IMR-90 (cell line): ENCODE measurements at places on chromosomes 3 and 15. TPM values are rescaled to one million over a fixed set of nuclear protein-coding genes. Genes with fewer than 3 reads are reported as not detected.

ULK3 gene
- 8.6 and 11.8 TPM in 2 replicates for total RNA-seq

DNA sequence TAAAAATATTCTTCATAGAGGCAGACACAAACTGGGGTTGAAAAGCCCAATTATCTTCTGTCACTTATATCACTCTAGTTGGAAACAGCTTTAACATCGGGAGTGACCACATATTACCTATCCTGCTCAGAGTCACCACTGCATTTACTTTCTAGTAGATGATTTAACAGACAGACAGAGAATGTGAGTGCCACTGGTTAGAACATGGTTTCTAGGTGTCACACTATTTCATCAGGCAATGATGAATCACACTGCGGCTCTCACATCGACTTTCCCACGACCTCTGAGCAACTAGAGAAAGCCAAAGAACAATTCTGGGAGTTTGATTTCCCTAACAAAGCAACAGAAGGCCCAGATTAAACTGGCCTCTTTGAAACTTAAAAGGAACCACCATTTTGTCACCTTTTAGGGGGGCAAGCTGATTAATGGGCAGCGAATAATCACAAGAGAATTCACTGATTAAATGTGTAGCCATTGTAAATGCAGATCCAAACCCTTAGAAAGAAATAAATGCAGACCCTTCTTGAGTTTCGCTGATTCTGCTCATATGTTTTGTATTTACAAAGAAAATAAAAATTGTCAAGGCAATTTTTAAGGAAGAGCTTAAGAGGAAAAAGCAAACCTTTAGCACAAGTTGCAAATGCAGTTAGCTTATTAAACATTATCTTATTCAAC lies 112.6 kb upstream of the KBTBD8 start:
- no peaks in the 10 kb centered on the region for H3K36me3 ChIP-seq
- no peaks in the 10 kb centered on the region for H3K4me1 ChIP-seq
- DNase-seq, result peak; percentile 11
- H3K27ac ChIP-seq, result no peak overlapping the region
- no peaks in the 10 kb centered on the region; the same call in none of the 2 replicates for H3K27me3 ChIP-seq

- H3K4me3 ChIP-seq, result no peak overlapping the region
- DNase-seq, result no peak
- peaks cover 4% of the 10 kb centered on the region; the same call in 1 of the 2 replicates for H3K4me1 ChIP-seq
- no peak overlapping the region for H3K27ac ChIP-seq
- peaks cover 30% of the 10 kb centered on the region for H3K27me3 ChIP-seq
- H3K36me3 ChIP-seq, result no peaks in the 10 kb centered on the region
These were observed 6.1 kb downstream of the IL17RD start for GRCh38 chr3:57158813-57159738.

DNA sequence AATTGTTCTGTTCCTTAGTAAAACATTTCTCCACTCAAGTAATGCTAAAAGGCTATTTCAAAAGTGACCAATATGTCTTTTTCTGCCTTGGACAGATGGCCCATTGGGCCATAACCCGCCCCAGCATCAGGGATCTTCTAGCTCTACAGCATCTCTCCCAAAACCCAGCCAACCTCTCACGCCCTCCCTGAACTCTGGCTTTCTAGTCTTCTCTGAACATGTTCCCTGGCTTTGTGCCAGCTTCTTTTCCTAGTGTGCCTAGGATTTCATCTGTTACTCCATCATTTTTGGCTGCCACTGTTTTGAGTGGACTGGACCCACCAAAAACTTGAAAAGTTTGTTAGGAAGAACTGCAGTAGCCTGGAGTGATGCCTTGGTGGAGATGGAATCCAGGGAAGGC lies 30.7 kb downstream of the TRPM1 start:
- H3K36me3 ChIP-seq, result no peaks in the 10 kb centered on the region
- DNase-seq, result no peak
- H3K27ac ChIP-seq, result no peak overlapping the region
- H3K4me3 ChIP-seq, result no peak overlapping the region
- peaks cover 4% of the 10 kb centered on the region for H3K4me1 ChIP-seq

DNA sequence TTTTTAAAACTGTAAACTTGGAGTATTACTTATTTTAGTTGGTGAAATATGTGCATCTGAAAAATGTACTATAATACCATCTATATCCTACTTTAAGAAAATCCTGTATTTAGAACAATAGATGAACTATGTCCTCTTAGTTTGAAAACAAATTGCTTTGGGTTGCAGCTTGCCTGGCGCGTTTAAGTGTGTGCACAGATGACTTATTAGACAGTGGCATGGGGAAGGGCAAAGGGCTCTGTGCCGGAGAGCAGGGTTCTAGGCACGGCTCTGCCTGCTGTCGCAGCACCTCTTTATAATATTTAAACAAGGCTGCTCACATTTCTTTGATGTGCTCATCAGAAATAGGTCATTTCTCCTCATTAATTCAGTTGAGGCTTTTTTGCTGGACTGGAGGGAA lies 10.0 kb downstream of the PXK start:
- no peak for DNase-seq
- peaks cover 5% of the 10 kb centered on the region; the same call in 1 of the 2 replicates for H3K36me3 ChIP-seq
- peaks cover 10% of the 10 kb centered on the region for H3K4me1 ChIP-seq
- no peaks in the 10 kb centered on the region for H3K27me3 ChIP-seq
- H3K27ac ChIP-seq, result no peak overlapping the region

SERPINI1 gene
- 0.36 and 1.1 TPM in 2 replicates for total RNA-seq

DNA sequence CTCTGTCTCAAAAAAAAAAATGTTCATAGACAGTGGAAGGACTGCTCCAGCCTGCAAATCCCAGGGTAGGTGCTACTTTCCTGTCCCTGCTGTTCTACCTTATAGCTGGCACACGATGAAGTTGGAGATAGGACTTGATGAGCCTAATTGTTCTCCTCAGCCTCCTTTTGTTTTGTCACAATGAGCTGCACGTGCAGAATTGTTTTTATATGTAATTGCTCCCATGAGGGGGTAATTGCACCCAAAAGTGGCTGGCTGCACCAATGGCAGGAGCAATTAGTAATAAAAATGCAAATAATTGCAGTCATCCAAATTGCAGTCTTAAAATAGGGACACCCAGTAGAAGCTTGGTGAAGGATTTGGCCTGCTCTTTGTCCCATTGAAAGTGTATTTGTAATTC lies 63.0 kb upstream of the PFN2 start:
- no peak overlapping the region for H3K4me3 ChIP-seq
- no peaks in the 10 kb centered on the region for H3K4me1 ChIP-seq
- H3K27me3 ChIP-seq, result no peaks in the 10 kb centered on the region; the same call in none of the 2 replicates
- no peak for DNase-seq
- H3K36me3 ChIP-seq, result no peaks in the 10 kb centered on the region

MESP2 gene
- total RNA-seq, result 0.18 and 0.28 TPM in 2 replicates

DNA sequence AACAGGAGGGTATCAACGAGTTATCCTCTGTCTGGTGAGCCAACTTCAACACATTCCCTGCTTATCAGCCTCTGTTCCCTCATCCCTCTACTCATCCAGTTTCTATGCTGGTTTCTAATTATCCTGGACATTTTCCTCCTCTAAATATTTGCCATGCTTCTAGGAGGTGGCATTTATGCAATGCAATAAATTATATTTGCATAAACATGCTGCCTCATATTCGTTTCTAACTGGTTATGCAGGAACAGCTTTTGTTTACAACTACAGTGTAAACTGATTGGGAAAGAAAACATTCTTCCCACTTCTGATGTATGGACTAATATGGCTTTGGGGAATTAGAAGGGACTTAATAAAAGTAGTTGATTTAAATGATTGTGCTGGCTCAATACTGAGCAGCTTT lies 122.3 kb downstream of the TFG start:
- H3K36me3 ChIP-seq, result no peaks in the 10 kb centered on the region
- peaks cover 8% of the 10 kb centered on the region for H3K27me3 ChIP-seq
- DNase-seq, result no peak

PRSS50 gene
- total RNA-seq, result not detected in 2 replicates

DNA sequence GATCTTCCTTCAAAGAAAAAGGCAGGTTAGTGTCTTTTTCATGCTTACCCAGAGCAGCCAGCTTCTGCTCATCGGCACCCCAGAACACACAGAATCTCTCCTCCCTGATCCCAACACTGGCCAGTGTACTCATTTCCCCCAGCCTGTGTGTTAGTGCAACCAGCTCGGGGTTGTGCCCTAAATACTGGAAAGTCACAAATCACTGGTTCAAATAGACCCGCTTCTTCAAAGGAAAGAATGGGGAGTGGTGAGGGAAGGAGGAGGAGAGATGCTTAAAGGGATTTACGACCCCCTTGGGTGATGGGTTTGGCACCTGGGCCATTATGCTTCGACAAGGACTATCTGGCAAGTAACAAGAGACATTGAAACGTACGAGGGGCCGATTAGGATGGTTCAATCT lies 114.0 kb downstream of the FOXB1 start:
- DNase-seq, result no peak
- H3K4me1 ChIP-seq, result no peaks in the 10 kb centered on the region
- H3K27ac ChIP-seq, result no peak overlapping the region
- no peaks in the 10 kb centered on the region for H3K36me3 ChIP-seq
